ENCODE measurements at places on chromosomes 5 and 9. TPM values are rescaled to one million over a fixed set of nuclear protein-coding genes. Genes with fewer than 3 reads are reported as not detected.

DNA sequence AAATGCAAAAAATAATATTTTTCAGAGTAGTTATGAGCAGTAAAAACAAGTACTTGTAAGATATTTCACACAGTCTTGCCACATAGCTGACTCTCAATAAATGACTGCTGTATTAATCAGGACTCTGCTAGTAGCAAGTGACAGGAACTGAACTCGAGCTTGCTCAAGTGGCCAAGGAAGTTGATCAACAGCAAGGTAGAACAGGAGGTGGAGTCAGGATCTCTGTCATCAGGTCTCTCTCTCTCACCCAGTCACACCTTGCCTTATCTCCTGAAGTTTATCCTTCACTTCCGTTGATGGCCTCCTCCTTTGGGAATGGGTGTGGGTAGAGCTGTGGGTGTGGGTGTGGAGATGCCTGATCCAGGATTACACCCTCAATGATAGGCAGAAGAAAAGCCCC, 107.0 kb downstream of the GPBP1 start:
- DNase-seq, result no peak

- no peak for DNase-seq
Measured at GRCh38 chr9:13383216-13383615, 103.7 kb upstream of the MPDZ start.

GRCh38 chr9:11758016-11758415, 935.2 kb upstream of the TYRP1 start:
- DNase-seq, result no peak

GRCh38 chr9:83538172-83538889, at the start of gene FRMD3:
TSS of gene FRMD3 (minus strand) at chr9:83538401. CDS start at chr9:83538231, 170 bp downstream.
- DNase-seq, result peak; percentile 92

MYOZ3 gene
- total RNA-seq, result not detected

TAF11L5 gene
- total RNA-seq, result not detected

SLC25A2 gene
- 0.11 TPM for total RNA-seq

GRCh38 chr5:178445534-178445933, 144.7 kb downstream of the COL23A1 start:
- no peak for DNase-seq

OR1J2 gene
- total RNA-seq, result not detected

DNA sequence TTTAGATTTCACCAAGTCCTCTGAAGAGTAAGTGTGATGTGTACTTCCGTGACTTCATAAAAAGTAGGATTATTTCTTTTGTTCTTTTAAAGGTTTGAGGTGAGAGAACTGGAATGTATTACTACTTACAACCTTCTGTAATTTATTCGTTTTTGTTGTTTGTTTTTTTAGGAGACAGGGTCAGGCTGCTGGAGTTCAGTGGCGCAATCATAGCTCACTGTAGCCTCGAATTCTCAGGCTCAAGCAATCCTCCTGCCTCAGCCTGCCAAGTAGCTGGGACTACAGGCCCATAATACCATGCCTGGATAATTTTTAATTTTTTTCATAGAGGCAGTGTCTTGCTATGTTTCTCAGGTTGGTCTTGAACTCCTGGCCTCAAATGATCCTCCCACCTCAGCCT, 68.3 kb upstream of the RETREG1 start:
- DNase-seq, result no peak

DNA sequence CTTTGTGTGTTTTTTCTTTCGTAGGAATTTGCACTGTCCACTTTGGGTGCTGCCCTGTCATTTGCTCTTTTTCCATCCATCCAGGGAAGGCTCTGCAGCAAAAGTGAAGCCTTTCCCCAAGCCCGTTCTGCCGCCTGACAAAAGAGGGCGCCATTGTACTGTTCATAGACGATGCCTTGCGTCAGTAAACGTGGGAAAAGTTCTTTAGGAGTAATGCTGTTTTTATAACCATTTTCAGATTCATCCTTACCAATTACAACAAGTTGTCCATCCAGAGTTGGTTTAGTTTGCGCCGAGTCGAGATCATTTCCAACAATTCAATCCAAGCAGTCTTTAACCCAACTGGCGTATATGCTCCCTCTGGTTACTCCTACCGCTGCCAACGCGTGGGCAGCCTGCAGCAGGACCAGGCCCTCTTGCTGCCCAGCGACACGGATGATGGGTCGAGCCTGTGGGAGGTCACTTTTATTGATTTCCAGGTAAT, 34.3 kb upstream of the RPS23 start:
- DNase-seq, result peak; percentile 61

Measured in SJSA1 (cell line).